ENCODE measurements at places on chromosomes 7 and 10. TPM values are rescaled to one million over a fixed set of nuclear protein-coding genes. Genes with fewer than 3 reads are reported as not detected.

Gene AKR1E2
- 9.2 TPM for total RNA-seq

Gene OPALIN
- not detected for total RNA-seq

Gene TFPI2
- total RNA-seq = 27.9 TPM

Gene PDE6C
- total RNA-seq = not detected

Gene SMKR1
- total RNA-seq = not detected

Gene RPP30
- total RNA-seq = 28.3 TPM

Data from mesenteric fat pad (tissue), 1 donor.